GM03348 (cell line): ENCODE measurements at places on chromosomes 12 and 14.

- DNase-seq, result peak; percentile 15
These were observed 40.3 kb upstream of the NUAK1 start for GRCh38 chr12:106179086-106179485.

DNA sequence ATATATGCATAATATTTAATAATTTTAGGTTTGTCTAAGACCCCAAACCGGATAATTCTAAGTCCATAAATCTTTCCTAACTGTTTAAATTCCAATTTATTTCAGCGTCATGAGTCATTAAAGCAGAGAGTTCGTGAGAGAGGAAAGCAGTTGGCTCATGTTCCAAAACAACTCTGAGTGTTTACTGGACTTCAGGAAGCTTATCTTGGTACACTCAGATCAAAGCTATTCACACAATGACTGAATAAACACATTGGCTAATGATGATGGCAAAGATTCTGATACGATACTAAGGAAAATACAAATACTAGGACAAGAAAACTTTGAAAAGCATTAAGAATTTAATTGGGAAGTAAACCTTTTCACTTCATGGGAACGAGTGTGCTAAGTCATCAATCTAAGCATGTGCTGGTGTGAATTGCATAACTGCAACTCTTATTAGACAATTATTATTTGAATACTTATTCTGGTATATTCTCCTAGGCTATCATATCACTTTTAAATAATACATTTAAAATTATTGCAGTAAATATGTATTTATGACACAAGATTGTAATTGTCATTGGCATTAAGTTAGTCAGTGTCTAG is 34.8 kb upstream of the CLEC14A start:
- DNase-seq, result peak; percentile 64

GRCh38 chr14:105485739-105486162 is 935 bp upstream of the CRIP1 start:
- no peak for DNase-seq

GRCh38 chr12:111192647-111193046 is 176.2 kb downstream of the PHETA1 start:
- no peak for DNase-seq

- DNase-seq, result peak; percentile 31
These were observed 271.1 kb upstream of the G2E3 start for GRCh38 chr14:30287579-30288445.

DNA sequence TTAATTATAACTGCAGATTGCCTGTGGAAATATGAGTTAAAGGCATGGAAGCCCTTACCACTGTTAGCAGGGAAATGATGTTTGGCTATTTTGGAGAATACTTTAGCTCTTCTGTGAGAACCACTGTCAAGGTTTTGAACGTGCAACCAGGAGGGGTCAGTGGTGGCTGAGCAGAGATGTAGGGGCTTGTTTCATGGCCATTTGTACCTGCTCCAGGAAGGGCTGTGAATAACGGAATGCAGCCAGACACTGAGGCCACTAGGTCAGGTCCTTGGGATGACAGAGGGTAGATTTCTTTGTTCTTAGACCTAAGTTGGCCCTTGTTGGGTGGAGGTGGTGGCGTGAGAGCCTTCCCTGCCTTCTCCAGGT is 8.3 kb downstream of the TRAF3 start:
- DNase-seq, result no peak

- no peak for DNase-seq
These were observed 606.5 kb downstream of the GALC start for GRCh38 chr14:87386524-87386923.

GRCh38 chr12:126667339-126667738 is 1599.6 kb upstream of the TMEM132C start:
- peak; percentile 23 for DNase-seq

GRCh38 chr14:56216626-56217379 is 98.6 kb downstream of the PELI2 start:
- DNase-seq, result peak; percentile 27

DNA sequence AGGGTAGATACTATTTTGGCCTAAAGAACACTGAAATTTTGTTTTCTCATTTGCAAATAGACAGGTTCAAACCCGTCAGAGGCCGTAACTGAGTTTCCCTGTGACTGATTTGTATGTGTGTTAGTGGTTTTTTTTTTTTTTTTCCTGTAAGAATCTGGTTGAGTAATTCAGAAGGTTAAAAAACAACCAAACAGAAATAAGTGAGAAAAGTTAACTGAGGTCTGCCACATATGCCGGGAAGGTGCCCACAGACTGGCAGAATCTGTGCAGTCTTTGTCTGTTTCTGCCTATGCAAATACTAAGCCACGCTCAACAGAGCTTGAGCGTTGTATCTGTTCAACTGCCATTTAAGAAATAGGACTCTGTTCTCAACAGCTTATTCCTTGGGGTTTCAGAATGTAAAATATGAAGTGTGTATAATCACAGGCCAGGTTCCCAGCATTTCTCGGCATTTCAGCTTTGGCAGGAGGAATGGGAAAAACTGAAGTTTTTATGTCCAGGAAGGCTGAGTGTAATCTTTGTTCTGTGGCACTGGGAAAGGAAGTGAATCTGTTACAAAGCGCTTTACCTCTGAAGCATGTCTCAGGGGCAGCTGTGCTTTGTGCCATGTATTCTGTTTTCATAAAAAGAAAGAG is 181.9 kb downstream of the PRKCH start:
- no peak for DNase-seq

DNA sequence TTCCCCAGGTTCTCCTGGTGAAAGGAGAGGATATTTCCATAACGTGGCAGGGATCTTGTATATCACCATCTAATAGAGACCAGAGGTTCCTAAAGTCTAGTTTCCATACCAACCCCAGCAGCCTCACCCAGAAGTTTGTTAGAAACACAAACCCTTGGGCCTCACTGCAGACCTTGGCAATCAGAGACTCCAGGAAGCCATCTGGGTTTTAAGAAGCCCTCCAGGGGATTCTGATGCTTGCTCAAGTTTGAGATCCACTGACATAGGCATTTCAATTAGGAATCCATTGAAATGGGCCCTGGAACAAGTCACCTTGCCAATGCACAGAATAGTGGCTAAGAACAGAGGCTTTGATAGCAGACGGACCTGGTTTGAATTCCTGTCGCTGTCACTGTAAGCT is 2.2 kb upstream of the CMKLR1 start:
- DNase-seq, result no peak

DNA sequence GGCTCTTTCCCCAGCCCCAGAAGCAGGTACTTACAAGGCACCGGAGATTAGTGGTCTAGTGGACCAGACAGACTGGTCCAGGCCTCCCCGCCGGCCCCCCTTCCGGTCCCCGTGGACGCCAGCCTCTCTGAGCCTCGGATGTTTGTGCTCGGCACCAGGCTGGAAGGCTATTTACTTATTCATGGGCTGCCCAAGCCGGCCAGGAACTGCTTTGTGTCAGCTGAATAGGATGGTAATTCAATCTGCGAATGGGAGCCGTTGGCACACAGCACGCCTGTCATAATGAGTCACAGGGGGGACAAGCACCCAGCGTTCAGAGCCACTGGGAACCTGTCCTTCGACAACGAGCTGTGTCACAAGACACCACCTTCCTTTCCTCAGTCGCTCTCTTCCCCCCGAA is 82.3 kb downstream of the RIMBP2 start:
- DNase-seq, result no peak

DNA sequence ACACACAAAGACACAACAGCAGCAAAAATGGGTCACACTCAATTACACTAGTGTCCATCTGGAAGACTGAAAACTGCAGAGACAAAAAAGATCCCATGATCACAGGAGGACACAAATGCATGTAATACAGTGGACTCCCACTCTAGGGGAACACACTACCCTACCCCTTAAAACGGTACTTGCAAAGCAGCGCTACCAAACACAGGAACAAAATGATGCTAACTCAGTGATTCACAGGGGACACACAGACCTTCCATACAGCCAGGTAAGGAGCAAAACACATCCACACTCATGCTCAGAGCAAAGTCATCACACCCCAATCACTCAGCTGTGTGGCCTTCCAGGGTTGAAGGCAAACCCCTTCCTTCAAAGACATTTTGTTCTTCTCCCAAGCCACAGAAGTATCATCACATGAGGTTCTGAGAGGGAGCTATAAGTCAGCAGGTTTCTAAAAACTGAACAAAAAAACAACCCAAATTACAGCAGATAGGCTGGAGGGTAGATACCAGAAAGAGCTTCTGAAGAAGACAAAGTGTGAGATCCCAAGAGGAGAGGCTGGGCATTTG is 14.8 kb downstream of the SMUG1 start:
- no peak for DNase-seq

DNA sequence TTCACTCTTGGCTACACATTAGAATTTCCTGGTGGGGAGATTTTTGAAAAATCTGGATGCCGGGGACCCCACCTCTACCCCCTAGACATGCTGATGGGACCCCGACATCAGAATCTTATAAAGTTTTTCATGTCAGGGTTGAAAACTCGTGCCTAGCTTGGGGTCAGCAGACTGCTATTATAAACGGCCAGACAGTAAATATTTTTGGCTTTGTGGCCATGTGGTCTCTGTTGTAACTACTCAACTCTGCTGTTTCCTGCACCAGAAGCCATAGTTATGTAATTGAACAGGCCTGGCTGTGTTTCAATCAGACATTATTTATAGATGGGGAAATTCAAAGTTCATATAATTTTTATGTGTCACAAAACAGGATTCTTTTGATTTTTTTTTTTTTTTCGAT is 41.6 kb downstream of the ACACB start:
- peak; percentile 55 for DNase-seq

DNA sequence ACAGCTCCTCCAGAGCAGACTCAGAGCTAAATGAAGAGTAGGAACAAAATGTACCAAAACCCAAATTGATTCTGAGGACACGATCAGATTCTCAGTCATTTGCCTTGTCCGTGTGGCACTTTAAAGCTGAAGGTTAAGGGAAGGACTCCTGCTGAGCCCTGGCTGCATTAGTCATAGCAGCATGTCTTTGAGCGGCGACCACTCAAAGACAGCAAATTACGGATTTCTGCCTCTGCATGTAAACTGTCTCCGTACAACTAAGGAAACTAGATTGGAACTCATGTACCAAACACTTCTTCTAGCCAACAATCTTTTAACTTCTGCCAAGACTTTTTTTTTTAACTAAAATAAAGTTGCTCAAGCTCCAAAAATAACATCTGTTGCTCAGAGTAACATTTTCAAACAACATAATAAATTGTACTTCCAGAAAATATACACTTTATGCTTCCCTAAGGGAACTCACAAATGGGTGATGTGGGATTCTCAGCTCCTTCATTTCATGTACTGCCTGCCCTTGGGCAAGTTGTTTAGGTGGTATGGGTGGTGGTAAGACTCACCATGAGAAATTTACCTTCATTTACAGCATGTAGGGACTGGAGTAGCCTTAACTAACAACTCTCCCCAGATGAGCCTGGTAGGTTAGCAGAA is 56.1 kb downstream of the RERG start:
- no peak for DNase-seq

DNA sequence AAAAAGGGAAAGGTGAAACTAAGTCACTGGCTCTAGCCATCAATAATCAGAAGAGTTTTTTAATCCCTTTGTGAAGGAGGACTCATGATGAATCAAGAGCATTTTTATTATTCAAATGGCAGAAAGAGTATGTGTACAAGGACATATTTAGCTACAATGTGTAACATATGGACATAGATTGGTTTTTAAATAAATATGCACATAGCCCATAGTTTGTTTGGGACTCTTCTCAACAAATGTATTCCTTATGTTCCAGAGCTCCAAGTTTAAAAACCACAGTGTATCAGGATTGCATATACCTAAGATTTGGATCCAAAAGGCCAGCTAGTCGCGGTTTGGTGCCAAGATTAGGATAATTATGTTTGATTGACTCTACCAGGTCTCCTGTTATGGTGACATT is 104.2 kb downstream of the C12orf50 start:
- DNase-seq, result no peak

GRCh38 chr12:51521554-51522276 is 69.3 kb upstream of the SCN8A start:
- no peak for DNase-seq

DNA sequence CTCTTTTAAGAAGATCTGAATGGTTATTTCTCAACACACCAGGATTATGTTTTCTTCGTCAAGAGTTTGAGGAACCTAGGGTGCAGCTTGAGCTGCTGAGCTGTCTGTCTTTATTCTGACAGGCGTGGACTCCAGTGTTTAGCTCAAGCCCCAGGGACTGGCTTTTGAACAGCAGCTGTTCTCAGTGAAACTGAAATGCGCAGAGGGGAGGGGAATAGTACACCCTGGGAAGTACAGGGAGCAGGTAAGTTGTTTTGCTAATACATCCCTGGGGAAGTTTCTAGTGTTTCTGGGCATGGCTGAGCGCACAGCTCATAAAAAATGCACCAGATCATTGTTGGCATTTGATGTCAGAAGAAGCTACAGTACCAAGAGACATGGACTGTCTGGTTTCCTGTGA is 659.8 kb downstream of the DIO2 start:
- DNase-seq, result no peak

GRCh38 chr12:117468016-117468415 is 106.6 kb upstream of the NOS1 start:
- DNase-seq, result no peak

GRCh38 chr14:61355892-61356325 is 34.5 kb downstream of the PRKCH start:
- DNase-seq, result peak; percentile 8

DNA sequence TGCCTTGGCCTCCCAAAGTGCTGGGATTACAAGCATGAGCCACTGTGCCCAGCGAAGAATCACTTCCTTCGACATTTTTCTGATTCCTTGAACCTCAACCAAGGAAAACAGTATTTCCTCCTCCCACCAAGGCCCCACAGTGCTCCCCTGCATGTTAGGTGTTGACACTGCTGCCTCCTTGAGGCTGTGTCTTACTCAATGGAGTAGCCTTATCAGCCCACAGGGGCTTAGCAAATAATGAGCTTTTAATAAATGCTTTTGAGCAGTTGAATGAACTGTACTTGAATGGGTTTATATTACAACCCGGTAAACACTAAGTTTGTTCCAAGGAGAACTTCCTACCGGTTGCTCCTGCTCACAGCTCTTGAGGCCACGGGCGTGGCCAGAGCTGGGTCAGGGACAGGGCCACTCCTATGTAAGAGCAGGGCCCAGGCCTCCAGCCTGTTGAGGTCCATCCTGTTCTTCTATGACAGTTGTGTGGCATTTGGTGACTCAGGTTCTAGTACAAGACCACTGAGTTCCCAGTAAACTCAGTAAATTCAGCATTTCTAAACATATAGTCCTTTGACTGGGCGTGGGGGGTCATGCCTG is 36.8 kb upstream of the TUBA1A start:
- peak; percentile 9 for DNase-seq

GRCh38 chr12:46473634-46474329 is 101.2 kb upstream of the SLC38A2 start:
- peak; percentile 83 for DNase-seq

DNA sequence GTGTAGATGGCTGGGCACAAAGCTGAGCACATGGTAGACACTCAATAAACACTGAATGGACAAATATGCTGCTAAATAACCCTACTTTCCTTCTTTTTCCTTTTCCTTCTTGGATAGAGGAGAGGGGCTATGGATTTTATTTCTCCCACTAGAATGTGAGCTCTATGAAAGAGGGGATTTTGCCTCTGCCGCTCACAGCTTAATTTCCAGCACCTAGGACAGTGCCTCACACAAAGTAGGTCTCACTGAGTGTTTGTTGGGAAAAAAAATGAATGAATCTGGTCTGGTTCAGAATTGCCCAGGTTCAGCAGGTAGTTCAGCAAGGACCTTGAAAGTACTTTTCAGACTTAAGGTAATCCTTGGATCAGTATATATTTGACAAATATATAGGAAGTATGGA is 65.5 kb downstream of the WSCD2 start:
- DNase-seq, result no peak

- DNase-seq, result no peak
These were observed 15.4 kb downstream of the PXN start for GRCh38 chr12:120249875-120250795.
